Jurkat, Clone E6-1 (cell line): ENCODE measurements at places on chromosomes 3 and 15.
A peak's percentile ranks its signal among the peaks of the same experiment; 100 is the strongest.

DNA sequence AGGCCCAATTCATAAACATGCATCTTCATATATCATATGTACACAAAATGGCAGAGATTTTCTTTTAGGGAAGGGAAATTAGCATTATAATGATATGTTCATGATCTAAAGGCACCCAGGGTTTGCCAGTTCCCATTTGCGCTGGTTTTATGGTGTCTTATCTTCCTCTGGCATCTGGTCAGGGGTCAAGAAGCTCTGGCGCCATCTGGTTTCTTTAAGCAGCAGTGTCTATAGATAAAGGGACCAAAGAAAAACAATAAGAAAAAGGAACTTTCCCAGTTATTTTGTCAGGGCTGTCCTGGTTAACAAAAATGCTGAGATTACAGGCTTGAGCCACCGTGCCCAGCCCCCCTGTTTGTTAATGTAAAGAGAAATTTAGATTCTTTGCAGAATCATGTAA lies 3.3 kb upstream of the DCP1A start:
- DNase-seq, result peak; percentile 51

DNA sequence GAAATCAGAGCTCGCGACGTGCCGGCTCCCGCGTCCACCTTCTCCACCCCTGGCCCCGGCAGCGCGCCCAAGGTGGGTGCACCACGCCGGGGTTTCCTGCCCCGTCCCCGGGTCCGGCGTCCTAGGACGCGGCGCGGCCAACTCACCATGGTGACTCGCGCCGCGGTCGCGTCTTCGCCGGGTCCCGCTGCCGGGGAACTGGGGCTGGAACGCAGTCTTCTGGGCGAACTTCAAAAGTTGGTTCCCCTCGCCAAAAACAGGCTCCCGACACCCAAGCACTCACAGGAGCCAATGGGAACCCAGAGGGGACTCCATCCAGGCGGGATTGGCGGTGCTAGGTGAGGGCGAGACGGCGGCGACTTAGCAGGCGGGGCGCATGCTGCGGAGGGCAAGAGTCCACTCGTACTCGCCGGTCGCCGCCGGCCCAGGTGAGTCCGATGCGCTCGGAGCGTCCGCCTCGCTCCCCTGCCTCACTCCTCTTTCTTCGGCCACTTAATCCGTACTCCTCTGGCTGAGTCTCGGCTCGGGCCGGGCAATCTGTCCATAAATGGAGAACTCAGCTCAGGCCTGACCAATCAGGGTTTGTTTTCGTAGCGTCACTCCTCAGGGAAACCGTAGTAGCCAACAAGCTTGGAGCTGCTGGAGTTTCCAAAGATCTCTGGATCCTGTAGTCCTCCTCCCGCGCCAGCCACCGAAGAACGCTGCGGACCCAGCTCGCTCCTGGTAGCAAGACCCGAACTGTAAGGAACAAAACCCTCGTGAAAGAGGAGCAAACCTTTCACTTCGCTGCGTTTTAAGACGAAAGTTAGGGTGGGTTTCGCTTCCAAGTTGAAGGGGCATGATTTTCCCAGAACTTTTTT lies at the start of gene MYO1E:
Gene MYO1E (minus strand): TSS at position 520 of the 860 bp plus-strand sequence. CDS start 371 bp downstream, at position 149.
- no peak for DNase-seq

DNA sequence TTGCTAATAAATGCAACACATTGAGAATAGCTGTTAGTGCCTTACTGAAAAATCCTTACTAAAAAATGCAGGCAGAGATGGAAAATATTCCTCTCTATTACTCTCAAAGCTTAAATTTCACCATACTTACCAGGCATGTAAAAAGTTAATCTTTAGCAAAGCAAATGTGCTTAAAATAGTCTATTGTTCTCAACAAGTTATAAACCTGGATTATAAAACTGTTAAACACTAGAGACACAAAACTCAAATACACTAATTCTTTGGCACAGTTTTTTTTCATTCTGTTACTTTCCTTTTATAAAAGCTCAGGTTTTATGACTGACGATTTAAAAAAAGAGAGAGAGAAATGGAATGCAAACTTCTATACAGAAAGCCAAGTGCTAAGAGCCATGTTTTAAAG lies 119.8 kb downstream of the THRB start:
- no peak for DNase-seq

DNA sequence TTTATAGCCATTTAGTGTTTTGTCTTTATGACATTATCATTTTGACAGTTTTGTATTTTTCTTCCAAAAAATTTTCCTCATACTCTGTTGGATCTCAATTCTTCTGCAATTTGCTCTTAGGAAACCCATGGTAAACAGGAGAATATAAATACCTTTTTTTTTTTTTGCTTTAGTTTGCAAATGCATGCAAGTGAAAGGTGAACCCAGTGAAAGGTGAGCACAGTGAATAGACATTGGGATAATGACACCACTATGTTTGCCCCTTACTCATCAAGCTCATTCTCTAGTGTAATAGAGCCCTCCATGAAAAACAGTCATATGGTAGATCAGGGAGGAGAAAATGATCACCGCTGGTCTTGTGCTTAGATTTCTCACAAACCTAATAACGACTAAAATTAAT lies 59.0 kb upstream of the TRPC1 start:
- no peak for DNase-seq

- no peak for DNase-seq
These were observed 13.2 kb upstream of the PTPN23 start for GRCh38 chr3:47367631-47368030.

DNA sequence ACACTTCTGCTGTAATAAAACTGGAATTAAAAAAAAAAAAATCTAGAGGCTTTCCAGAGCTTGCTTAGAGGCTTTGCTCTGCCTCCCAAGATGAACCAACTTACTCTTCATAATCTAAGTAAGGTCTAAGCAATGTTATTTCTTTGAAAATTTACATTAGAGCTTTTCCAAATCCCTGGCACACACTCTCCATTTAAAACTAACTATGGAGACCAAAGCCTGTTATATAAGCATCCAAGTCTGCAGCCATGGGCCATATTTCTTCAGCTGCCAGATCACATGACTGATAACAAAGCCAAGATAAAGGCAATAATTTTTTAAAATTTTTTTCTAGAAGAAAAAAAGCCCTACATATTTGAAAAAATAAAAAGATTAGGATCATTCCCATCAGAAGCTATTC lies 55.0 kb upstream of the ARHGEF3 start:
- no peak for DNase-seq

- no peak for DNase-seq
These were observed 30.4 kb upstream of the ZNF639 start for GRCh38 chr3:179292450-179292849.

- DNase-seq, result no peak
These were observed 34.6 kb downstream of the TNFAIP8L3 start for GRCh38 chr15:51060030-51060673.

DNA sequence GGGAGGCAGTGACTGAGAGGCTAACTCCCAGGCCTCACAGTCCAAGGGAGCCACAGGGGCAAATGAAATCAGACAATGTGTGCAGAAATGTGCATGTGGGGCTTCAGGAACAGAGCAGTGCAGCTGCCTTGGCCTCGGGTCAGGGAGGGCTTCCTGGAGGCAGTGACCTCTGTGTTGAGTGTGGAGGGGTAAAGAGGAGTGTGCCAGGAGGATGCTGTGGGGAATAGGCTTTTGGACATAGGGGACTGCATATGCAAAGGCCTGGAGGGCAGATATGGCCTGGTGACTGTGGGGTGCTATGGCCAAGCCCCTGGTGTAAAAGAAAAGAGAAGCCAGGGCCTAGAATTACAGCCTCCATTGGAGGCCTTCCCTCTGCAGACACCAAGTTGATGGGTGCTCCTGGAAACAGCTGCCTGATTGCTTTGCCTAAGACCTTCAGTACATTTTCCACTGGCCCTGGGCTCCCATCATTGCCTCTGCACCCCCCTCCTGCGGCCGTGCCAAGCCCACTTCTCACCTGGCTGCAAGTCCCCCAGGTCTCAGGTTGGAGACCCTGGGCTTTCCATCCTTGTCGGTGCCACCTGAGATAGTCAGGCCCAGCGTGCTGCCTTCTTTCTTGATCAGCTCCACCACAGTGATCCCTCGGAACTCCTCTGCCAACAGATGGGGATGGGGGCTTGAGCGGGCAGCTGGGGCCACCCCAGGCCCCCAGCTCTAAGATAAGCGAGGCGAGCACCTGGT lies 15.1 kb downstream of the GRIP2 start:
- DNase-seq, result no peak

DNA sequence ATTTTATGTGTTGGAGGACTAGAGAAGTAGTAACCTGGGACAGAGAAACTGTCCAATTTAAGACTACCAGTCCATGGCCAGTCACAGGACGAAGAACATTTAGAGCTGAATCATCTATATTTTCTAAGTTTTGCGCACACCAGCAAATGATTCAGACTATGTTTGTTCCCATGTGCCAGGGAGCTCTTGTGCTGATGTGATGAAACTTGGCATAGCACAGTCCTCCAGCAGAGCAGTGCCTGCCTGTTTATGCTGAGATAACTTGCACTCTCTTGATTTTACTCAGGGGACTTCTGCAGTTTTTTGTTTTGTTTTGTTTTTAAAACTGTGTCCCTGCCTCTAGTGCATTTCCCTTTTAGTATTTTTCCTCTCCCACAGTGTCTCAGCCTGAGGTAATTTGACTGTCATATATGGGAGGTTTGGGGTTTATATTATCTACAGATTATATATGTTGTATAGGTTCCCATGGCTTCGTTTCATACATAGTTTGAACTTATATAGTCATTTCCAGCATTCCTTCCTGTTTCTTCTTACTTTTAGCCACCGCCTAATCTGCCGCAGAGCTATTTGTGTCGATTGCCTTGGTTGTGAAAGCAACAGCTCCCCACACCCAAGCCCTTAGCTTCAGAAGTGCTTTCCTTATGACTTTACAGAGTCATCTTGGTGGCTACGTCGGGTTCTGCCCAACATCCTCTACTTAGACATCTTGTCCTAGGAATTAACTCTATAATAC lies 45.5 kb downstream of the PPM1L start:
- no peak for DNase-seq

DNA sequence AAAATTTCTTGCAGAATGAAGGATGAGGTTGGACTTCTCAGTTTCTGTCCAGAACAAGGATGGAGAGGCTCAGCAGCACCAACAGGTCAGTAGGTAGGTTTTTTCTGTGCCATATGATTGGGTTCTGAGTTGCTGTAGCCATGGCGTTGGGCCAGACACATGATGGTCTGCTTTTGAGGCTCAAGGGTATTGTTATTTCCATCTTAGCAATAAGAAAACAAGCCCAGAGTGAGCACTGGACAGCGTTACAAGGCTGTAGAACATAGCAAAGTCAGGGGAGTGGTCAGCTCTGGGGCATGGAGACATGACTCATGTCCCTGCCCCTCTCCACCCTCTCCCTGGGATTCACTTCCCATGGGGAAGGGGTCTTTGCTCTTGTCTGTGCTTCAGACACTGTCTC lies 137.6 kb upstream of the TOPAZ1 start:
- no peak for DNase-seq

DNA sequence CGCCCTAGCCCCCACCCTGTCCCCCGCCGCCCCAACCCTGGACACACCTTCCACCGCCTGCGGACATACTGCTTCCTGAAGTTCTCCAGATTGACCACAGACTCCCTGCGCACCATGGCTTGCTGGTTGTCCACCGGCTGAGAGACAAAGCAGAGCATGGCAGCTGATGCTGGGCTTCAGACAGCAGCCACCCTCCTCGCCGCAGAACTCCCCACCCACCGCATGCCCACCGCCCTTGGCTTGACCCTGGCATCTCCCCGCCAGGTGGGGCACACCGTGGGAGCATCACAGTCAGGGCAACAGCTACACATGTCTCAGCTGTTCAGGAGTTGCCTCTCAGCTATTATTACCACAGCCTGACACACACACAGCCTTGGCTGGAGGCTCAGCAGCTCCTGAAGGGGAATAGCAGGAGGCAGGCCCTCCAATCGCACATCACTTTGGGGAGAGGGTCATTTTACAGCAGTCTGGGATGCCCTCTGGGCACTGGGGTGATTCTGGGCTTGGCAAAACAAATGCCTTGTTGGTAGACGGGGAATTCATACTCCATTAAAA lies 78.4 kb upstream of the HERC1 start:
- no peak for DNase-seq

- DNase-seq, result no peak
These were observed 826.8 kb upstream of the CFAP20DC start for GRCh38 chr3:59876533-59877062.

DNA sequence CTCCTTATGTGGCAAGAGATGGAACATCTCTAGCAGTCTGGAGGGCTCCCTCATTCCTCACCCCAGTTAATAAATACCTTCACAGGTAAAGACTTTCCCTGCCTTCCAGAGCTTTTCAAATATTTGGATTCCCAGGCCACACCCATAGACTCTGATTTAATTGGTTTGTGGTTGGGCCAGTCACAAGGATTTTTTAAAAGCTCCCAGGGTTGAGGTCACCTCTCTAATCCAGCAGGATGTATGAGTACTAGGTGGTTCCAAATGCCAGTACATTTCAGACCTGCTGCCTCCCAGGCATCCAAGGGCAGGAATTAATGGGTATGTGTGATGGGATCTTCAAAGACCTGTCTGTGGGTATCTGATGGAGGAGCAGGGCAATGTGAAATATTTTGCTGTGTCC lies 312.8 kb downstream of the CLSTN2 start:
- no peak for DNase-seq

DNA sequence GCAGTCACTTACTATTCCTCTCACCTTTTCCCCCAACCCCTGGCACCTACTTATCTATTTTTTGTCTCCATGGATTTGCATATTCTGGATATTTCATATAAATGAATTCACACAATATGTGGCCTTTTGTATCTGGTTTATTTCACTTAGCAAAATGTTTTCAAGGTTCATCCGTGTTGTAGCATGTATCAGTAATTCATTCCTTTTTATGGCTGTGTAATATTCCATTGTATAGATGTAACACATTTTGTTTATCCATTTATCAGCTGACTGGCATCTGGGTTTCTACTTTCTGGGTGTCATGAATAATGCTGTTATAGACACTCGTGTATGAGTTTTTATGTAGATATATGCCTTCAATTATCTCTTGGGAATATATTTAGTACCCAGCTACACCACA lies 5.8 kb downstream of the MNS1 start:
- DNase-seq, result no peak

GRCh38 chr3:105907777-105908176 lies 39.0 kb upstream of the CBLB start:
- no peak for DNase-seq

- no peak for DNase-seq
These were observed 16.5 kb downstream of the TRPM7 start for GRCh38 chr15:50670115-50670514.

DNA sequence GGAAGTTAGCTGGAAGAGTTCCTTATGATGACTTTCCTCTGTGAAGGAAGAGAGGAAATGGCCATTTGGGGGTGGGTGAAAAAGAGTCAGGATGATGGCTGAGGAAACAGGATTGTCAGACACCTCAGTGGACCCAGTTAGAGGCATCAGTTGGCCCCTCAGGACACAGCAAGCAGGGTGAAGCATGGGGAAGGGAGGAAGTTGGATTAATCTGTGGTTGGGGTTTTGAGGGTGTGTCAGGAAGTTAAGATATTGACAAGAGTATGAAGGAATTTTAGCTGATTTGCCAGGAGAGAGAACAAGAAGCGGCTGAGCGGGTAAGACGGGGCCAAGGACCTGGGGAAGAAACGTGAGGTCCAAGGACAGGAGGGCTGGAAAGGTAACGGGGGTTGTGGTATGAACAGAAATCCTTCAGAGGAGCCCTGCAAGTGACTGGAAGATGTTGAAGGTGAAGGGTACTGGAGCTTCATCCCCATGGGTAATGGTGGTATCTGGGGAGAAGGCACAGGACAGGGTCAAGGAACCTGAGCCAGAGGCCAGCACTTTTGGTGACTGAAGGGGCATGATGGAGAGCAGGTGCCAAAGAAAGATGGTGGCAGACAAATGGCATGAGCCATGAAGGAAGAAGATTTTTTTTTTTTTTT lies 2.7 kb downstream of the UQCC5 start:
- no peak for DNase-seq

GRCh38 chr3:141047168-141047567 lies 4.0 kb upstream of the SPSB4 start:
- DNase-seq, result no peak
